ENCODE measurements at places on chromosomes 7 and 10.

- no peak for DNase-seq
Observed at GRCh38 chr7:48471196-48471595, 299.9 kb downstream of the ABCA13 start.

DNA sequence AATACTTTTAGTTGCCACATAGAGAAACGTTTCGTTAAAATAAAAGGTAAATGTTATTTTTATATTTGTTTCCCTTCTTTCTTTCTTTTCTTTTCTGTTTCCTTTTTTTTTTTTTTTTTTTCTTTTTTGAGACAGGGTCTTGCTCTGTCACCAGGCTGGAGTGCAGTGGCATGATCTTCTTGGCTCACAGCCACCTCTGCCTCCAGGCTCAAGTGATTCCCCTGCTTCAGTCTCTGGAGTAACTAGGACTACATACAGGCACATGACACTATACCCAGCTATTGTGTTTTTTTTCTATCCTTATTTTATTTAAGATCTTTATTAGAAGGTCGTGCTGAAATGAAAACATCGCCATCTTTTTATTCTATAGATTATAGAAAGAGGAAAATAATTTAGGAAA is 661.8 kb upstream of the MBL2 start:
- no peak for DNase-seq

GRCh38 chr10:51421853-51422252 is 277.5 kb downstream of the CSTF2T start:
- no peak for DNase-seq

GRCh38 chr10:73209705-73210104 is 37.4 kb downstream of the DNAJC9 start:
- no peak for DNase-seq

DNA sequence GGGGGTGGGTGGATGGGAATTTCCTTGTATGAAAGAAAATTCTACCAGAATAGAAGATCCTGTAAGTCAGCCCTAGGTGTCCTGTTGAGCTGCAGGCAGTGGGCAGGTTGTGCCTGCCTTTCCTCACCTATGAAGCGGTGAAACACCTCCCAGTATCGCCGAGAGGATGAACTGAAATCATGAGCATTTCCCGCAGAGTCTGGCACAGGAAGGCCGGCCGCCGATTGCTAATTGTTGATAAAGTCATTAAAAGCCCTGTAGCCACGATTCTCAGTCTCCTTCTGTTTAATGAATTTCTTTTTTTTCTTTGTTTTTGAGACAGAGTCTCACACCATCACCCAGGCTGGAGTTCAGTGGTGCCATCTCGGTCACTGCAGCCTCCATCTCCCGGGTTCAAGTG is 142.1 kb downstream of the CAMK1D start:
- DNase-seq: no peak

GRCh38 chr7:28533731-28534531 is 121.6 kb downstream of the CREB5 start:
- peak; percentile 37 for DNase-seq

DNA sequence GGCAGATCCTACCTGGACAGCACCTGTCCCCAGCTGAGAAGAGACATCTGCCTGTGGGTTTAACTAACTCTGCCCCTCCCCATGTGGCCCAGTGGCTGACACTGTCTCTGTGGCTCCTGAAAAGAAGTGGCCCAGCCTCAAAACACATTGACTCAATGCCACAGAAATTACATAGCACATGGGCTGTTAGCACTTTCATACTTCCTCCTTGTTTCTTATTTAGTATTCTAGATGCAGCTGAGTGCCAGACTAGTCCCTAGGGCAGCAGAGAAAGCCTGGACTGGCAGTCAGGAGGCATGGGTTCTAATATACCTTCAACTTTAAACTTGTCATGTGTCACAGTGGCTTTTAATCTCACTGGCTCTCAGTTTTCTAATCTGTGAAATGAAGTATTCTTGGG is 171.0 kb downstream of the TRIL start:
- no peak for DNase-seq

- no peak for DNase-seq
Observed at GRCh38 chr7:94022550-94022949, 18.4 kb upstream of the BET1 start.

GRCh38 chr7:114255404-114255841 is 159.2 kb upstream of the FOXP2 start:
- DNase-seq: no peak

DNA sequence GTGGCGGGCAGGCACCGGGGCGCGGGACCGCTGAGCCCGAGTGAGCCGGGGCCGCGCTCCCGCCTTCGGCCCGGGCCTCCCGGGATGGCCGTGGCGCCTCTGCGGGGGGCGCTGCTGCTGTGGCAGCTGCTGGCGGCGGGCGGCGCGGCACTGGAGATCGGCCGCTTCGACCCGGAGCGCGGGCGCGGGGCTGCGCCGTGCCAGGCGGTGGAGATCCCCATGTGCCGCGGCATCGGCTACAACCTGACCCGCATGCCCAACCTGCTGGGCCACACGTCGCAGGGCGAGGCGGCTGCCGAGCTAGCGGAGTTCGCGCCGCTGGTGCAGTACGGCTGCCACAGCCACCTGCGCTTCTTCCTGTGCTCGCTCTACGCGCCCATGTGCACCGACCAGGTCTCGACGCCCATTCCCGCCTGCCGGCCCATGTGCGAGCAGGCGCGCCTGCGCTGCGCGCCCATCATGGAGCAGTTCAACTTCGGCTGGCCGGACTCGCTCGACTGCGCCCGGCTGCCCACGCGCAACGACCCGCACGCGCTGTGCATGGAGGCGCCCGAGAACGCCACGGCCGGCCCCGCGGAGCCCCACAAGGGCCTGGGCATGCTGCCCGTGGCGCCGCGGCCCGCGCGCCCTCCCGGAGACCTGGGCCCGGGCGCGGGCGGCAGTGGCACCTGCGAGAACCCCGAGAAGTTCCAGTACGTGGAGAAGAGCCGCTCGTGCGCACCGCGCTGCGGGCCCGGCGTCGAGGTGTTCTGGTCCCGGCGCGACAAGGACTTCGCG is 534 bp downstream of the FZD9 start:
- DNase-seq: no peak

DNA sequence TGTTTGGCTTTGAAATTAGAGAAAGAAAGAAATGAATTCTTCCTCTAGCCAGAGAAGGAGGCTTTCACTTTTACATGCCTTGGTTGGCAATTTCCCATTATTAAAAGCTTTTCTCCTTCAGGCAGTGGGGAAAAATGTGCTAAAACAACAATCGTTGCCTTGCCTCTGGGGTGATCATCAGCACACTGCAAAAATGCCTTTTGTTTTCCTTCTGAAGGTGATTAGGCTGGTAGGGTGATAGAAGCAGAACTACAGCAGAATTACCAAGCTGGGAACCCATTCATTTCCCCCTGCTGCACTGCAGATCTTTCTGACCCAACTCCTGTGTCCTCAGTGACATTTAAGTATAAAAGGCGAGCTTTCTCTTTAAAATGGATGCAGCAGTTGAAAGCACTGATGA is 22.2 kb downstream of the ANK3 start:
- DNase-seq: no peak

GRCh38 chr10:30026578-30026977 is 32.8 kb downstream of the JCAD start:
- no peak for DNase-seq

DNA sequence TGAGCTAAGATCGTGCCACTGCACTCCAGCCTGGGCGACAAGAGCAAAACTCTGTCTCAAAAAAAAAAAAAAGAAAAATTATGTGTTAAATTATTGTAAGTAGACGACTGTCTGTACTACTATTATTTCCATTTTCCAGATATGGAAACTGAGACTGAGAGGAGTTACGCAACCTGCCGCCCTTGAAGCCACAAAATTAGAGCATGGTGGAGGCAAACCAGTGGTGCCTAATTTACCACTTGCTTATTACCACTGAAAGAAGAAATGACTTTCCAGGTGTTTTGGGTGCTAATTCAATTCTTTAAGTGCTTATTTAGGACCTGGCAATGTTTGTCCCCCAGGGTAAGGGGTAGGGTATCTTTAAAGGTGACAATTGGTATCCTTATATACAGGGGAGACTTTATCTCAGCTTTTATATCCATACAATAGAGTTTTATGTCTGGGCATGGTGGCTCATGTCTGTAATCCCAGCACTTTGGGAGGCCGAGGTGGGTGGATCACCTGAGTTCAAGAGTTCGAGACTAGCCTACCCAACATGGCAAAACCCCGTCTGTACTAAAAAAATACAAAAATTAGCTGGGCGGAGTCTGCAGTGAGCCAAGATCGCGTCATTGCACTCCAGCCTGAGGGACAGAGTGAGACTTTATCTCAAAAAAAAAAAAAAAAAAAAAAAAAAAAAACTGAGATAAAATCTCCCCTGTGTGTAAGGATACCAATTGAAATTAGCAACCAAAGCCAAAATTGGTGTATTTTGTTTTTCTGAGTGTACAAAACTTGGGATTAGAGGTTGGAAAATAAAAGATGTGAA is 16.6 kb upstream of the CAMK1D start:
- DNase-seq: no peak

DNA sequence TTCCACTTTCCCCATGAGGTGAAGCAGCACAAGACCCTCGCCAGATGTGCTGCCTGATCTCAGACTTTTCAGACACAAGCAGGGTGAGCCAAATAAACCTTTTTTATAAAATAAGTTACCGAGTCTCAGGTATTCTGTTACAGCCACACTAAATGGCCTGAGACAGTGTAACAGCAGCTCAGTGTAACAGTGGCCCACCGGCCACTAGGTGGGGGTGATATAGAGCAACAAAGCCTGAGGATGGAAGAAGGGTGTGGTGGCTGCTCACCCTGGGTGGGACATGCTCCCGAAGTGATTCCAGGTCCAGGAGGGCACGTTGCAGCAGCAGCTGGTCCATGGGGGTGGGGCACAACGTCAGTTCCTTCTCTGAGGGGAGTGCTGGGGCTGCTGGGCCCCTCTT is 44.6 kb downstream of the BMS1 start:
- DNase-seq: no peak

DNA sequence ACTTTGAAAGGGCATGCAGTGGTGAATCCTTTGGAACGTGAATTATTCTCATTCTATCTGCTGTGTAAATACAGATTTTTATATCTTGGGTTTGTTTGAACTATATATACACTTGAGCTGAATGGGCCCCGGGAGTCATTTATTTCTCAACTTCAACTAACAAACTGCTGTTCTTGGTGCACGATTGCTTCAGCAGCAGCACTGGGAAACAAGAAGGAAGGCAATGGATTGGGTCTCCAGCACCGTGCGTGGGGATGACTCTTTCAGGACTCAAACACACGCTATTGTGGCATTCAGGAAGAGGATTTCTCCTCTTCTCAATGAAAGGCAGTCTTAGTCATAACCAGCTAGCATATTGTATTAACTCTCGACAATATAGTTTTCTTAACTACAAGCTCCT is 226.0 kb upstream of the NFE2L3 start:
- DNase-seq: no peak

DNA sequence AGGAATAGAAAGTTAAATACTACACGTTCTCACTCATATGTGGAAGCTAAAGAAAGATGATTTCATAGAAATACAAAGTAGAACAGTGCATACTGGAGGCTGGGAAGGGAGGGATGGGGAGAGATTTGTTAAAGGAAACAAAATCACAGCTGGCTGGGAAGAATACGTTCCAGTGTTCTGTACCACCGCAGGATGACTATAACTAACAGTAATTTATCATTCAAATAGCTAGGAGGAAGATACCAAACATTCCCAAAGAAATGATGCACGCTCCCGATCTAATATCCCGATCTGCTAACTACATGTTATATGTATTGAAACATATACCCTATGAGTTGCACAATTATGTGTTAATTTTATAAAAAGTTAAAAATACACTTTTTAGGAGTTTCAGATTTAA is 162.3 kb downstream of the ZMYND11 start:
- DNase-seq: no peak

- DNase-seq: no peak
Observed at GRCh38 chr7:29548823-29549222, 14.8 kb upstream of the PRR15 start.

GRCh38 chr7:29400437-29400836 is 163.2 kb upstream of the PRR15 start:
- DNase-seq: no peak

GRCh38 chr10:109920016-109920415 is 3.3 kb downstream of the XPNPEP1 start:
- DNase-seq: no peak
